RKO (cell line): ENCODE measurements at places on chromosomes 12 and 14.

- peak; percentile 45 for DNase-seq
These were observed 375.3 kb downstream of the C12orf75 start for GRCh38 chr12:105705765-105706164.

DNA sequence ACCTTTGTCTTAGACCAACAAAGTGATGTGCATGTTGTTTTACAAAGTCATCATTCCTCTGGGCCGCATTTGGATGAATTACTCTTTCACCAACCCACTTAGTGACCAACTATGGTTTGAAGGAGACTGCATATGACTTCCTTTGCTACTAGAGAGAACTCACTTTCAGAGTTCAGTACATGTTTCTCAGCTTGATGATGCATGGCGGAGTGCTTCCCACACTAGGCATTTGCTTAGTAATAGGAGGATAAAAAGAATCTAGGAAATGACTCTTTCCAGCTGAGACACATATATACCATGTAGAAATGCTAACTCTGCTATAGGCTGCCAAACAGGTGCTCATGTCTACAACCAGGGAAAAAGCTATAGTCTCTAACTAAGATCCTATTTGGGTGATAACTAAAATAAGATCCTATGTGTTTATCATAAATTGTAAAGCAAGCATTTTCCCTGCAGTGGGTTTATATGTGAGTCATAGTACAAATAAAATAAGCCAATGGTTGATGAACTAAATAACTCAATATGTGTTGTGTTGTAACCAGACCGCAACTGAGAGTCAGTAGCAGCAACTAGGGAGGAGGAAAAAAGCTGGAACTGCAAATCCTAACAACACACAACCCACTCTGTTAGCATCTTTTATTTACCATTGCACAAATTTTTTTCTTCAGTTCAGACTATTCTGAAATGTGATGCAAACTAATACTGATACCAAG, 87.2 kb downstream of the TSPAN8 start:
- DNase-seq = no peak

- no peak for DNase-seq
These were observed 11.8 kb downstream of the TMCC3 start for GRCh38 chr12:94638521-94638920.

DNA sequence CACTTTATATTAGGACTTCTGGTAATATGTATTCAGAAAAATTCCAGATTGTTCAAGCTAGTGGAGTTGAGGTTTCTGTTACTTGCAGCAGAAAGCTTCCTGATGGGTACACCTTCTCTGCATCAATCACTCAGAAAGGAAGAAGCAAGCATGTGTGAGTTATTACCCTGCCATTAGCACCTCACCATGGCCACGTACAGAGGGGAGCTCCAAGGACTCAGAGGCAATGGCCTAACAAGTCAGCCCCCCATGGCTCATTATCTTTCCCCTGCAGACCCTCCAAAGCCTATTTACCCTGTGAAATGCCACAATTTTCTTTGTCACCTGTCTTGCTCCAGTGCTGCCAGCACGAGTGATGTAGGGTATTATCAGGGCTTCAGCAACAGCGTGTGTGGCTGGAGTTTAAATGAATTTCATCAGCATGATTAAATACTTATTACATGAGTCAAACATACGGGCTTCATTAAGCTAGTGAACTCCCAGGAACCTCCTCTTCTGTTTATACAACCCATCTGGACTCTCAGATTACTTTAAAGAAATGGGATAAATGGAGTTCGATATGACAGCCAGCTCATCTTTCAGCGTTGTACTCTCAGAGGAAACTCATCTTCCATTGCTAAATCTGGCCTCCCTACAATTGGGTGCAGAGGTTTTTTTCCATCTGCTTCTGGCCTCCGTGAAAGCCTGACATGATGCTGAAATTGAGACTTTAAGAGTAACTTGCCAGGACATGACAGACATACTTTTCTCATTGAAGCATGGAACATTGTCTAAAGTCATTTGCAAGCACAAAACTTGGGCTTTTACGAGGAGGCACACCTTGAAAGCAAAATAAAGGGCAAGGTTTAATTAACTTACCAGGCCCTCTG, 135.9 kb downstream of the TMEM30B start:
- no peak for DNase-seq

DNA sequence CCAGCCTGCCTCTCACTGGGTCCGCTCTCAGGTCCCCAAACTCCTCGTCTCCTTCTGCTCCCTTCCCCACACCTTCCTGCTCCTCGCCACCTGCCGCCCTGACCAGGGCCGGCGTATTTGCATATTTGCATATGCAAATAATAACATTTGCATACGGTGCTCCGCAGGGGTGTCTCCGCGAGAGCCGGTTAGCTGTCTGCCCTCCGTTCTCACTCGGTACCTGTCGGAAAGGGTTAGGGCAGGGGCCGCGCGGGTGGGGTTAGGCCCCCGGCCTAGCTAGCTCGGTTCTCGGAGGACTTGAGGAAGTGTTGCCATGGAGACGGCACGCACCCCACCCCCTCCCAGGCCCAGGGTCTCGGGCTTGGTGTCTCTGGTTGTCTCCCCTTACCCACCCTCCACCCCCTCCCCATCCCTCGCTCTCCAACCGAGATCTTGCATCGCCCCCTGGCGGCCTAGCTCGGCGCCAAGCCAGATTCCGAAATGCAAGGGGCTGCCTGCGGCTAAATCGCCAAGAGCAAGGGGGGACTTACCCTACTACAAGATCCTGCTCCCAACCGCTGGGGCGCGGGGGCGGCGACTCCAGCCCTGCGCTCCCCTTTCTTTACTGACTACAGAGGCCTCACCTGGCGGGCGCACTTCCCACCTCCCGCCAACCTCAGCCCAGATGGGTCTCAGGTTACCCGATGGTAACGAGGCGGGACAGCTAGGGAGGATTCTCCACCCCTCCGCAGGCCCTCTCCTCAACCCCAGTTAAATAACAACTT, 8.1 kb downstream of the STAC3 start:
- DNase-seq = peak; percentile 57

- no peak for DNase-seq
These were observed 104.5 kb downstream of the PRICKLE1 start for GRCh38 chr12:42484996-42485395.

DNA sequence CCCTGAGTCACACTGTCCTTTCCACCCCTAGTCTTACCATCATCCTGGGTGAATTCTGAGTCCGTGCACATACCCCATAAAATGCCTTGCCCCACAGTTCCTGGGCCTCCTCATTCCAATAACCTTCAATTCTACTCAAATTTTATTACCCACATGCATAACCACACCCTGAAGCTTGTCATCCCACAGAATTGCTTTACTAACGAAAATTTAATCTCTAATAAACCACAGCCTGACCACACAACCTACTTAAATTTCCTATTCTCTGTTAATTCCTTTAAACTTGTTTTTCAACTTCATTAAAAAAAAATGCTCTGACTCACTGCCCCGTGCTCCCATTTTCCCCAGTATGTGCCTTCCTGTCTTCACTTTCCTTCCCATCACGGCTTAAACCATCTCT, 205.9 kb downstream of the PHLDA1 start:
- peak; percentile 64 for DNase-seq

- no peak for DNase-seq
These were observed 170.0 kb downstream of the SLC5A8 start for GRCh38 chr12:101039848-101040531.

- DNase-seq = peak; percentile 20
These were observed 131.8 kb upstream of the EEA1 start for GRCh38 chr12:93060666-93061472.

GRCh38 chr14:63673886-63674497, 32.3 kb upstream of the WDR89 start:
- no peak for DNase-seq

DNA sequence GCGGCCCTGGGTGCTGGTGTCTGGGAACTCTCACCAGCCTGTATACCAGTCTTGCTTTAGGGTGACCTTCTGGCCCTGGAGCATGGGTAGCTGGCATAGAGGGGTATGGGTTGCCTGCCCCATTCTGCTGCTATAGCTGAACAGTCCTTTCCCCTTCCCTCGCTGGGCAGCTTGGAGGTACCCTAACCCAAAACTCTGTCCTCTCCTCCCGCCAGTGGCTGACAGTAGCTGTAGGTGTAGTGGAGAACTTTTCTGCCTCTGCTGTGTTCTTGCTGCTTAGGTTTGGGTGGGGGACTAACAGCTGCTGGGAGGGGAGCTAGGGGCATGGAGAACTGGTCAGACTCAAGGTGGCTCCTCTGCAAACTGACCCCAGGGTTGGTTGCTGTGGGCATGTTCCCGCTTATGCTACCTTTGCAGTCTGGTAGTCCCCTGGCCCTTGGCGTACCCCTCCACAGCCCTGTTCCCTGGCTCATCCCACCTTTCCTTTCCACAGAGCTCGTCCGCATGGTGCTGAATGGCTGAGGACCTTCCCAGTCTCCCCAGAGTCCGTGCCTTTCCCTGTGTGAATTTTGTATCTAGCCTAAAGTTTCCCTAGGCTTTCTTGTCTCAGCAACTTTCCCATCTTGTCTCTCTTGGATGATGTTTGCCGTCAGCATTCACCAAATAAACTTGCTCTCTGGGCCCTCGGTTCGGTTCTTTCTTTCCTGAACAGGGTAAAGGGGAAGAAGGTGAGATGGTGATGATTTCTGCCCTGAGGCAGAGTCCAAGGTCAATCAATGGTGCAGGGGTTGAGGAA, 2.9 kb downstream of the MYL6 start:
- DNase-seq = no peak

GRCh38 chr14:68688872-68689371, 103.9 kb downstream of the ZFP36L1 start:
- DNase-seq = no peak

GRCh38 chr12:57080855-57081254, 2.3 kb upstream of the NEMP1 start:
- no peak for DNase-seq

DNA sequence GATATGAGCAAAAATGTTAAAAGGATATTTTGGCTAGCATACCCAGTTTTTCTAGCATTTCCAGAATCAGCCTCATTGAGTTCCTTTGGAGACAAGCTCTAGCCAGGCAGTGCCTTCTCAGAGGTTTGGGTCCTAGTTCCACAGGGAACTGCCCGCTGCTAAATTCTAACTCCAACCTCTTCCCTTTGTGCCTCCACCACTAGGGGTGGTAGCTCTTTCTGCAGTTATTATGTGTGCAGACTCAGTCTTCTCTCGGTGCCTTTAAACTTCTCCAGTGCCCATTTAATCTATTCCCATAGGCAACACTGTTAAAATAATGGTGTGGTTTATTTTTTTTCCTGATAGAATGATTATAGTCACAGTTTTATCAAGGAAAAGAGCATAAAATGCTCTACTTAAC, 21.5 kb upstream of the SLC25A3 start:
- peak; percentile 37 for DNase-seq

DNA sequence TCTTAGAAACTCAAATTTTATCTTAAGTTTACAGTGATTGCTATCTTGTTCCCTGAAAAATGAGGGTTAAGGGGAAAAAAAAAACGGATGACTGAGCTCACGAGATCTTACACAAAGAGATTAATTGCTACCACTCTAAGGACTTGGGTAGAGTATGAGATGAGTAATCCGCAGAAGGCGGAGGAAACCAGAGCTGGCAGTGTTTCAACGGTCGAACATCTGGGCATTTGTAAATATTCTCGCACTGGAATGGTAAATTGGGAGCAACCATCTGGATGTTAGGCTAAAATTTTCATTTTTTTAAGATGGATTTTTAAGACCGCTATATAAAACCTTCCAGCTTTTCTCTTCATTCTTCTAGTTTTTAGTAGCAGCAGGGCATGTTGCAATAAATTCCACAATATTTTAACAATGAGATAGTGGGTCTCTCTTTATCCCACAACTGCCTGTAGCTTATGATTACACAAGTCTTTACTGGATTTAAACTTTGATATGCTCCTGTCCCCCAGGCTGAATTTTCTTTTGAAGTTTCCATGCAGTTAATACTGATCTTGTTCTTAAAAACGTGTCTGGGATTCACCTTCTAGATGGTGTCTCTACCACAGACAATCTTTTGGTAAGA, 1324.1 kb downstream of the AACS start:
- DNase-seq = peak; percentile 3

DNA sequence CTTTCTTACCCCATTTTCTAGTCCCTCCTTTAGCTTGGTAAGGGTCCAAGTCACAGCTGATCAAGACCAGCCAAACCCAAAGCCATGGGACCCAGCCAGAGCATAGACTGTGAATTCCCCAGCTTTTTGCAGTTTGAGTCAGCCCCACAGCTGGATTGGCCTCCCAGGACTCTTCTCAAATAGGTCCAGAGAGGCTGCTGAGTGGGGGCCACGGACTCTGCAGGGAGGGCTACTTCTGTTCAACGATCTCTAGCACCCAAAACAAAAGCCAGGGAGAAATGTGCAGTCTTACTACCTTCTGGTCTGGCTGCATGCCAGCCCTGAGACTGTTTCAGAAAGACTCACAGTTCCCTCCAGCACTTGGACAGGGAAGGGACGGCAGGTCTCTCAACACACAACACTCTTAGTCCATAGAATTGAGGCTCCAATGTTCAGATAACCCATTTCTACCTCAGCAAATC, 1.6 kb downstream of the VDR start:
- peak; percentile 12 for DNase-seq
